MG63 (cell line): ENCODE measurements at places on chromosomes 12 and 14. TPM values are rescaled to one million over a fixed set of nuclear protein-coding genes. Genes with fewer than 3 reads are reported as not detected.

Gene KRT81
- 2.2 and 3.8 TPM in 2 replicates for total RNA-seq

Gene UBE3B
- total RNA-seq: 12.9 and 18.8 TPM in 2 replicates

Gene FOXN4
- not detected in 2 replicates for total RNA-seq

Gene PTPN6
- not detected in 2 replicates for total RNA-seq

Gene TMTC2
- total RNA-seq: 1.8 and 2.2 TPM in 2 replicates

Gene SSTR1
- 0.07 and 0.92 TPM in 2 replicates for total RNA-seq

Gene ANO6
- total RNA-seq: 20.4 and 33.8 TPM in 2 replicates
